ENCODE measurements at places on chromosomes 5 and 9.

- DNase-seq: no peak
Observed at GRCh38 chr9:86009133-86009532, 68.2 kb downstream of the NAA35 start.

GRCh38 chr5:79077680-79078365, 8.3 kb downstream of the BHMT2 start:
- no peak for DNase-seq

DNA sequence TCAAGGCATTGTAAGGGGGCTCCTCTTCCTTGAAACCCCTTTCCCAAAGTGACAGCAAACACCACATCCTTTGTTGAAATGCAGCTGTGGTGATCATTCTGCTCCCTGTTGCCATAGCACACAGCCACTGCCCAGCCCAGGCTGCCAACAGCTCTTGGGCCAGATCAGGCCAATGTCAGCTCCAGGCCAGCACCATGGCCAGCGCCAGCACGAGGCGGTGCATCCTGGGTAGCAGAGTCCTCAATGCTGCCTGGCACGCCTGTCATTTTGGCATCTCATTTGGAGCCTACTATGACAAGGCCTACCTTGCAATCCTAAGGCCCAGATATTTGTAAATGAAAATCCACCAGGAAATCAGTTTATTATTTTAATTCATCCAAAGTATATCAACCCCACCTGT, 390.6 kb downstream of the DNAH5 start:
- DNase-seq: peak; percentile 1

GRCh38 chr5:105968981-105969380, 1701.8 kb downstream of the EFNA5 start:
- DNase-seq: peak; percentile 26

GRCh38 chr5:19048726-19049125, 939.3 kb downstream of the CDH18 start:
- DNase-seq: no peak

GRCh38 chr5:1037671-1038416, 29.2 kb downstream of the NKD2 start:
- no peak for DNase-seq

DNA sequence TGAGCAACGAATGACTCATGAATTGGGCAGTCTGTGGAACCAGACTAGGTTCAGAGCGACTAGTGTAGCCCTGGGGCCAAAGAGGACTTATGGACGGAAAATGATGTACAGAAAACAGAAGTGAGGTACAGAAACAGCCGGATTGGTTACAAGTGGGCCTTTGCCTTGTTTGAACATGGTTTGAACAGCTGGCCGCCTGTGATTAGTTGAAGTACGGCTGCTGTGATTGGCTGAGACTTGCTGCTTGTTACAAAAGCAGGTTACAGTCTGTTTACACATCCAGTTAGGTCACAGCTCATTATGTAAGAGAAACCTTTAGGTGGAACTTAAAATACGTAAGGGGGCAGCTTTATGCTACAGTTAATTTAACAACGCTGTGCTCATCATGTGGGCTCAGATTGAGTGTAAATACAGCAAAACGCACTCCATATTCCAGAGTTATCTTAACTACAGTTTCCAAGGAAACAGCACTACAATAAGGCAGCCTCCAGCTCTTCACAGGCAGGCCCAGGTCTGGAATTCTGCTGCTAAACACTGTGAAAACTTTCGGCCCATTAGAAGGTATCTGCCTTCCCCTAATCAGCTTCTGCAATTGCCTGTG, 6.5 kb downstream of the AMACR start:
- peak; percentile 31 for DNase-seq

DNA sequence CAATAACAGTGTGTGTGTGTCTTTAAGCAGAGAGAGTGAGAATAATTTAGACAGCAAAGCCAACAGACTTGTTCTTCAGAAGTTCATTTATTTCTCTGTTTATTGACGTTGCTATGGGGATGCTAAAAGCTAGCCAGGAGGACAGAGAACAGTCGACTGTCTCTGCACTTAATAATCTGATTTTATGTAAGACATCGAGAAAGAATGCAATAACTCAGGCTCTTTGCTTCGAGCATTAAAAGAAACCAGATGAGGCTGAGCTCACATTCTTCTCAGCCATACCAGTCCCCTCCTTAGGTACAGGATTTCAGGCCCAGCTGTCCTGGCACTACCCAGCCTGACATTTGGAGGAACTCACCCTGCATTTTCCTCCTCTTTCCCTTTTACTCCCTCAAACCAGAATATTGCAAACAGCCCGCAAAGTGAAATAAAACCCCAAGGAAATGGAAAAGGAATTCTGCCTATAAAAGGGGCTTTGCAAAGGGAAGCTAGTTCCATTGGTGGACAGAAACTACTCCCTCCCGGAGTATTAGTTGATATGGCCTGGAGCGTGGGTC, 44.5 kb upstream of the DPYSL3 start:
- DNase-seq: peak; percentile 82

- peak; percentile 97 for DNase-seq
Observed at GRCh38 chr9:6055216-6055615, 39.8 kb upstream of the RANBP6 start.

DNA sequence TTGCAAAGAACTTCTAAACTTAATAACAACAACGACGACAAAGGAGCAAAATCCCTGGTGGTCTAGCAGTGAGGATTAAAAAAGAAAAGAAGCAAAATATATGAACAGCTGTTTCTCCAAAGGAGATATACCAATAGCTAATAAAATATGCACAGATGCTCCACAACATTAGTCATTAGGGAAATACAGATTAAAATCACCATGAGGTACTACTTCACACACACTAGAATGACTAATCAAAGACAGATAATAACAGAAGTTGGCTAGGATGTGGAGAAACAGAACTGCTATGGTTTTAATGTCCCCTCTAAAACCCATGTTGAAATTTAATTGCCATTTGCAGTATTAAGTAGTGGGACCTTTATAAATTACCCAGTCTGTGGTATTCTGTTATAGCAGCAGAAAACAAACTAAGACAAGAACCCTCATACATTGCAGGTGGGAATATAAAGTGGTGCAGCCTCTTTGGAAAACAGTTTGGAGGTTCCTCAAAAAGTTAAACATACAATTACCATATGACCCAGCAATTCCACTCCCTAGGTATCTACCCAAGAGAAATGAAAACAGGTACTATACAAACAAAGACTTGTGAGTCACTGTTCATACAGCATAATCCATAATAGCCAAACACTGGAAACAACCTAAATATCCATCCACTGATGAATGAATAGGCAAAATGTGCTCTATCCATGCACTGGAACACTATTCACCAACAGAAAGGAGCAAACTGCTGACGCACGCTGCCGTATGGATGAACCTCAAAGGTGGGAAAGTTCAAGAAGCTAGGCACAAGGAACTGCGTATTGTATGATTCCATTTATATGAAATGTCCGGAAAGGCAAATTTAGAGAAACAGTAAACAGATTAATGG, 11.4 kb upstream of the DUSP1 start:
- peak; percentile 70 for DNase-seq

DNA sequence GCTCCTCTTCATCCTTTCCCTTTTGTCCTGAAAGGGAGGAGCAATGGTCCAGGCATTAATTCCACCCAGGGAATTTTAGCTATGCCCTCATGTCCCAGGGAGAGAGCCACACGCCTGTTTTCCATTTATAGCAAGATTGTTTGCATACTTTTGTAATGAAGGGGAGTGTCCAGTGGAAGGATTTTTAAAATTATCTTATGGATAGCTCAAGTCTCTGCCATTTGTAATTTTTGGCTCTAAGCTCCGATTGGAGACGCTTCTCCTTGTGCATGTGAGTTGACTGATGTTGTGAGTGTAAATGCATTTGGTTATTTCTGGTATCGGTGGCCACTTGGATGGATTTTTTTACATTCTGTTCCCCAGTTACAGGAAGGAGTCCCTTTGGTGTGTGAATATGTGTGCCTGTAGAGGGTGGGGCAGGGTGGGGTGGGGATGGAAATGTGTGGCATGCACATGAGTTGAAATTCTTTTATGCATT, 7.2 kb upstream of the RPL26L1 start:
- no peak for DNase-seq

- no peak for DNase-seq
Observed at GRCh38 chr5:170144286-170145023, 38.8 kb downstream of the FOXI1 start.

GRCh38 chr5:159669559-159669958, 246.7 kb upstream of the ADRA1B start:
- peak; percentile 37 for DNase-seq

DNA sequence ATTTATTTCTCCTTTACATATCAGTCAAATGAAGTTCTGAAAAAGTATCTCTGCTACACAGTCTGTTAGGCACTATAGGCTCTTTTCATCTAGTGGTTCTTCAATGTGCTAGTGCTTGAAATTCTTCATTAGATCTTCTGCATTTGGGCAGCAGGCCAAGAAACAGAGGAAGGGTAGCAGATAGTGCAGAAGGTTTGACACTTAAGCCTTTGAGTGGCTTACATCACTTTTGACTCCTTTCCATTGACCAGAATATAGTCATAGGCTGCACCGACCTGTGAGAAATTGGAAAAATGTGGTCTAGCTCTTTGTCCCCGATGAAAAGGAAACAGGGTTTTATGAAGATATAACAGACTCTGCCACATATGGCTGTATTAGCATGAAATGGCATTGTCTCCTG, 459.5 kb upstream of the PTGER4 start:
- peak; percentile 29 for DNase-seq

DNA sequence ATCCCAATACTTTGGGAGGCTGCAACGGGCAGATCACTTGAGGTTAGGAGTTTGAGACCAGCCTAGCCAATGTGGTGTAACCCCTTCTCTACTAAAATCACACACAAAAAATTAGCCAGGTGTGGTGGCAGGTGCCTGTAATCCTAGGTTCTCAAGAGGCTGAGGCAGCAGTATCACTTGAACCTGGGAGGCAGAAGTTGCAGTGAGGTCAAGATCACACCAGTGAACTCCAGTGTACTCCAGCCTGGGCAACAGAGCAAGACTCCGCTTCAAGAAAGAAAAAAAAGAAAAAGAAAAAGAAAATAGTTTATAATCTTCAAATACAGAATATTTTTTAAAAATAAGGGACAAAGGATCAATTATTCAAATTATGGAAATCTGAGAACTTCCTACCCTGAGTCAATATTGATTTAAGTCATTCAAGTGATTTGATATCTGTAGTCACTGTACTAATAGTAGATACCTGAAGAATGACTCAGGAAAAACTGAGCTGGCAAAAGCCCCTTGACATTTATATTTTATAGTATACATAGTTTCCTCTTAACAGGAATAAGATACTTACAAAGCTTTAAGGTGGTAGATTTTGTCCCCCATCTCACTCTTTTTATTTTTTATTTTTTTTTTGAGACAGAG, 61.8 kb downstream of the PTBP3 start:
- DNase-seq: peak; percentile 18

GRCh38 chr5:81866994-81867393, 104.8 kb upstream of the ATG10 start:
- DNase-seq: no peak

DNA sequence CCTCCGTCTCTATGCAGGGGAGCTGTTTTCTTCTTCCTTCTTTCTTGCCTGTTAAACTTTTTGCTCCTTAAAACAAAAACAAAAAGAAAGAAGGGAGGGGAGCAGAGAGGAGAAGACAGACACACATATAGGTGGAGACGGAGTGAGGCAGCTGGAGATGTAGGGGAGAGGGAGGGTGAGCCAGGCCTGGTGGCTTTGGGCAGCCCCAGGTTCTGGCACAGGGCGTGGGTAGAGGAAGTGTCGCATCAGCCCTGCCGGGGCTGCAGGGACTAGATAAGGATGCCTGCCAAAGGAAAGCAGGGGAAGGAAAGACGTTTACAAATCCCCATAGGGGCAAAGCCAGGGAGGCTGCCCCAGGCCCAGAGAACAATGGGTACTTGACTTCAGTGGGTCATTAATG, 38.7 kb upstream of the PTGS1 start:
- no peak for DNase-seq

DNA sequence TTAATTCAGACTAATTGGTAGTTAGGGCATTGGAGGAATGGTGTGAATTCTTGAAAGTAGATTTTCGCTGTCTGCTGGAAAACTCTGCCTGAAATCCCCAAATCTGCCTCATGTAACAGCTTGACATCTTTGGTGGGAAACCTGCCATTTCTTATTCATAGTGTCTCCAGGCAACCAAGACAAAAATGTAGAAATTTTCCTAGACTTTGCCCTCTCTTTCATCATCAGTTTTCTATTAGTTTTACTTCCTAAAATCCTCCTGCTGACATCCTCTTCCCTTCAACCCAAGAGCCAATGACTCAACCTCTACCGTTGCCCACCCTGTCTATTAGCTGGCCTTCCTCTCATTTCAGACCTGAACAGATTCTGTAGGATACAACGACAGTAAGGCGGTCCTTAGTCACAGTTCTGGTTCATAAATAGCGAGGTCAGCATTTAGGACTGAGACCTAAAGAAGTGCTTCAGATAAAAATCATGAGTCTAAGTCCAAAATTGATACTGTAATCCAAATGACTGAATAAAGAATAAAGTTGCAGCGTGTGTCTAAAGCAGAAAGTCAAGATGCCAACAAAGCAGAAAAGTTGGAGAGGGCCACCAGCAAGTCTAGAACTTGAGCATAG, 133.9 kb downstream of the MUSK start:
- DNase-seq: peak; percentile 52

DNA sequence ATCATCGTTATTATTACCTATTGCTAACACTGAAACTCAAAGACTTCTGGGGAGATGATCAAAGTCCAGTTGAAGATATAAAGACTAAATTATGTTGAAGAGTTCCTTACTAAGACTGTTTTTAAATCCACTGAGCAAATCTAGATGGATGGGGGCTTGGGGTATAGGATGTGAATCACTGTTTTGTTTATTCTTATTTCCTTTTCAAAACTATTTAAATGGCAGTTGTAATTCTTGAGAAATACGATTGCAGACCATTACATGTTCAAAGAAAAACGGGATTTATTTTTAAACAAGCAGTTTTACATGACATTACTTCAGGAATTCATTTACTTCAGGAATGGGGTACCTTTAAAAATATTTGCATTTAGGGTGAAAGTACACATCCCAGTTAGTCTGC, 4.3 kb downstream of the RASGRF2 start:
- DNase-seq: peak; percentile 59

GRCh38 chr9:130191749-130192120, 19.5 kb downstream of the NCS1 start:
- DNase-seq: no peak

DNA sequence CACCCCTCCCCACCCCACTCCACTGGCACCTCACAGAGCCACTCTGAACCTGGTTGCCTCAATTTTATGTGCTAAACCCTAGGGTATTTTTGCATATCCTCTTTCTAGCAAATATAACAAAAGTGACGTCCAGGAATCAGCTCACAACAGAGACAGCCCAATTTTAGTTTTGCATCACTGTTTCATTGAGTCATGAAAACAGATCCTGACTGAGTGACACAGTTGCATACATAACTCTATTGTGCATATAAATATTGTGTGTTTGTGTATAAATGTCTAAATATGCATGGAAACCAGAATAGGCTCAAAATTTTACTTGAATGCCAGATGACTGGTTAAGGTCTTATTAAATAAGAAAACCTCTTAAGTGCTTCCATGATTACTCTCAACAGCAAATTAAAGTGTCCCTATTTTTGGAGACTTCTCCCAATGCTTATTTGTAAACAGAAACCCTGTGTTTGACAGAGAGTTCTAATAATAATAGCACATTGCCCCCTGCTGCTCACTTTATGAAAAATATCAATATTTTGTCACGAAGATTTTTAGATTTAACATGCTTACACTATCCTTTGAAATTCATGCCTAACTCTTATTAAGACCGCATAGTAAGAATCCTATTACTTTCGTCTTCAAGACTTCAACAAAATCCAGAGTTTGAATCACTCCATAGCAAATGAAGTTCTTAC, 75.5 kb upstream of the PRRC1 start:
- DNase-seq: peak; percentile 28
